Caco-2 (cell line): ENCODE measurements at places on chromosomes 16 and 17.

DNA sequence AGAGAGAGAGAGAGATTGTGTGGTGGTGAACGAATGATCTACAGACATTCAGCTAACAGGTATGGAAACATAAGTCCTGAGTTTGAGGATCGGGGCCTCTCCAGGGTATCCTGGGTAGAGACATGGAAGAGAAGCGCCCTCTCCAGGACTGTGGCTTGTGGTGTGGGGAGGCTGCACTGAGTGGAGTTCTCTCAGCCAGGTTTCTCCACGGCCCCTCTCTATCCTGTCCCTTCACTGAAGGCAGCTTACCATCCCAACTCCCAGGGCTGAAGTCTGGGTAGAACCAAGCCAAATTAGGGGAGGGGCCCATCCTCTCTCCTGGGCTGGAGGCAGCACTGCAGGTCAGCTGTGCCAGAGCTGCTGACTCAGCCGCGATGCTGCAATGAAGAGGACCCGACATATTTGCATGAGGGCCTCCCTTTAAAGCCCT is 6.2 kb downstream of the C1QL1 start:
- H3K27me3 ChIP-seq: peaks cover 1% of the 10 kb centered on the region; the same call in 1 of the 2 replicates
- H3K4me3 ChIP-seq: no peak overlapping the region
- DNase-seq: no peak

- H3K4me3 ChIP-seq: peak overlapping the region; percentile 88
- H3K27me3 ChIP-seq: no peaks in the 10 kb centered on the region
- no peaks in the 10 kb centered on the region for H3K36me3 ChIP-seq
- H3K4me1 ChIP-seq: no peaks in the 10 kb centered on the region
These were observed 1.7 kb downstream of the PPM1D start for GRCh38 chr17:60601447-60602384.

DNA sequence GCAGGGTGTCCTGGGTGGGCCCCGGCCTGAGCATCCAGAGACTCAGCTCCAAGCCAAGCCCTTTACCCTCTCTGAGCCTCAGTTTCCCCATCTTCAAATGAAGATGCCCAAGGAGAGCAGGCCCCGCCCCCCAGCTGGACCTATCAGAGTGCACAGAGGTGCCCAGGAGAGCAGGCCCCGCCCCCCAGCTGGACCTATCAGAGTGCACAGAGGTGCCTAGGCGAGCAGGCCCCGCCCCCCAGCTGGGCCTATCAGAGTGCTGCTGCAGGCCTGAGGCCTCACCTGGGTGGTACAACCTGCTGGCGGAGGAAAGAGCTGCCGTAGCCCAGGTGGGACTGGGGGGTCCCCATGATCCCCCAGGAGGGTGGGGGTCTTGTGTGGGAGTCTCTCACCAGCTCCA is 3.4 kb upstream of the SSTR5 start:
- H3K27ac ChIP-seq: no peak overlapping the region

GRCh38 chr17:1009229-1010085 is 12.5 kb downstream of the TIMM22 start:
- H3K36me3 ChIP-seq: peaks cover 1% of the 10 kb centered on the region; the same call in 1 of the 2 replicates
- DNase-seq: no peak
- peaks cover 9% of the 10 kb centered on the region for H3K4me1 ChIP-seq
- H3K27me3 ChIP-seq: no peaks in the 10 kb centered on the region
- no peak overlapping the region for H3K4me3 ChIP-seq
- H3K27ac ChIP-seq: no peak overlapping the region

GRCh38 chr16:19294156-19294649 is 8.7 kb downstream of the CLEC19A start:
- no peaks in the 10 kb centered on the region for H3K36me3 ChIP-seq
- H3K4me3 ChIP-seq: no peak overlapping the region
- H3K4me1 ChIP-seq: no peaks in the 10 kb centered on the region
- no peaks in the 10 kb centered on the region for H3K27me3 ChIP-seq
- H3K27ac ChIP-seq: no peak overlapping the region
- no peak for DNase-seq

DNA sequence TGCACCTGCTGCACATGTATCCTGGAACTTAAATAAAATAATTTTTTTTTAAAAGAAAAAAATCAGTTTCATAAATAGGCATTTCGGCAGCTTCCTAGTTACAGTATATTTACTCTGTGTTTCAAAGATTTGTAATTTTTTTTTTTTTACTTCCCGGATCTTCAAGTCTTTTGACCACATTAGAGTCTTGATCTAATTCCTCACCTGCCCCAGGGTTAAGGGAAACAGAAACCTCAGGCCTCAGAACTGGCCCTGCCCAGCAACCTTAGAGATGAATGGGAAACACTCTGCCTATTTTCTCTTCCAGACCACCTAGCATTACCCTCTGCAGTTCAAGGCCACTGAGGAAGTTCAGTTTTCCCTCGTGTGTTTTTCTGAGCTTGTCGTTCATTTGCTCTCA is 304.0 kb downstream of the MAF start:
- H3K4me1 ChIP-seq: peaks cover 14% of the 10 kb centered on the region
- DNase-seq: no peak
- H3K27me3 ChIP-seq: no peaks in the 10 kb centered on the region
- H3K4me3 ChIP-seq: no peak overlapping the region

DNA sequence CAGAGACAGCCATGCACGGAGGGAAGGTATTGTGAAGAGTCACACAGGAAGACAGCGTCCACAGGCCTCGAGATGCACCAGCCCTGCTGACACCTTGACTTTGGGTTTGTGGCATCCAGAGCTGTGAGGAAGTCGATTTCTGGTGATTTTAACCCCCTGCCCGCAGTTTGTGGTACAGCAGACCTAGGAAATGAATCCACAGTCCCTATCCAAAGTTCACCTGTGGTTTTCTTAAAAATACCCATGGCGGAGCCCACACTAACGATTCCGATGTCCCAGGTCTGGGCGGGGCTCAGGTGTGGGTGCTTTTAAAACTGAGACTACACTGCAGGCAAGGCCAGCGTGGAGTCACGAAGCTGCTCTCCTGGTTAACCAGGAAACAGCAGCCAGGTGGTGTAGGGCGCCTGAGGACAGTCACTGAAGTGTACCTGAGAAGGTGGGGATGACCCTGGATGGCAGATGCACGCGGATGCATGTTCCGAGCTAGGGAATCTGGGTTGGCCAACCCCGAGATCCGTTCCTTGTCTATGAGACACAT is 14.4 kb upstream of the MEAK7 start:
- H3K36me3 ChIP-seq: no peaks in the 10 kb centered on the region
- no peaks in the 10 kb centered on the region for H3K27me3 ChIP-seq
- H3K4me3 ChIP-seq: no peak overlapping the region
- DNase-seq: peak; percentile 55

- no peak overlapping the region for H3K4me3 ChIP-seq
- H3K27me3 ChIP-seq: no peaks in the 10 kb centered on the region
- H3K27ac ChIP-seq: peak overlapping the region; percentile 80
- DNase-seq: peak; percentile 73
- H3K4me1 ChIP-seq: peaks cover 40% of the 10 kb centered on the region
These were observed 28.3 kb downstream of the TRPV2 start for GRCh38 chr17:16443511-16444257.

GRCh38 chr17:6695051-6695450 is 18.1 kb downstream of the SLC13A5 start:
- H3K4me3 ChIP-seq: no peak overlapping the region
- no peaks in the 10 kb centered on the region for H3K27me3 ChIP-seq
- H3K27ac ChIP-seq: no peak overlapping the region
- no peaks in the 10 kb centered on the region for H3K36me3 ChIP-seq
- H3K4me1 ChIP-seq: peaks cover 6% of the 10 kb centered on the region

- H3K4me3 ChIP-seq: no peak overlapping the region
- H3K27ac ChIP-seq: no peak overlapping the region
- no peaks in the 10 kb centered on the region for H3K4me1 ChIP-seq
- H3K27me3 ChIP-seq: no peaks in the 10 kb centered on the region
These were observed 113.3 kb downstream of the VPS53 start for GRCh38 chr17:601244-601925.

DNA sequence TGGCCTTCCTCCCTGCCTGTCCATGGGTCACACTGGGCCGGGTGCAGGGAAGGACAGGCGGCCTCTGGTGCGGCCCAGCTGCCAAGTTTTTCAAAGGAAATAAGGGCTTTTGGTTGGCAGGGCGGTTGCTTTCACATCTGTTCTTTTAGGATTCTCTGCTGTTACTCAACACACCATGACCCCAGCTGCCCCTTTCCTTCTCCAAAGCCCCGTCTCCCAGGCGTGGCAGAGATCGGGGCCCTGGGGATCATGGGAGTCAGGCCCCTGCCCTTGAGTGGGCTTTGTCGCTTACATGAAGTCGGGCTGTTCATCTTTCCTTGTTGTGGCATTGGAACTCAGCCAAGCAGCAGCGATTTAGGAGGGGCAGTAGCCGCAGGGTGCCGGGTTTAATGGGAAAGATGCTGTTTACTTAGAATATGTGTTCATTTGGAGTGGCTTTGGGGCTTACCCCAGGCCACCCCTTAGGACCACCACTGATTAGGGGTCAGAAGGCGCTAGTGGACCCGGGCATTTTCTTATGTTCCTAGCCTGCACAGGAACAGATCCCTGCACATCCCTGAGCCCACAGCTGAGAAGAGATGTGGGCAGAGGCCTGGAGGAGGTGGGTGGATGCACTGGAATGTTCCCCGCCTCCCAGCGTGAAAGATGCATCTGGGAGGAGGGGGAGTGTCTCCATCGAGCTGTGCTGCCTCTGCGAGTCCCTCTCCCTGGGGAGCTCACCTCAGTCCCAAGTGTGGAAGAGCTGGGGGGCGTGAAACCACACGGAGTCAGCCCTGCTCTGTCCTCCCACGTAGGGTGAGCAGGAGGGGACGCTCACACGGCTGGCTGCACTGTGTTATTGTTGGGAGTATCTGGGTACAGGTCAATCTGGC is 6.8 kb upstream of the ADCY7 start:
- no peak for DNase-seq
- no peak overlapping the region for H3K4me3 ChIP-seq
- peaks cover 8% of the 10 kb centered on the region; the same call in 1 of the 2 replicates for H3K4me1 ChIP-seq
- H3K36me3 ChIP-seq: no peaks in the 10 kb centered on the region; the same call in 1 of the 2 replicates
- no peaks in the 10 kb centered on the region for H3K27me3 ChIP-seq

DNA sequence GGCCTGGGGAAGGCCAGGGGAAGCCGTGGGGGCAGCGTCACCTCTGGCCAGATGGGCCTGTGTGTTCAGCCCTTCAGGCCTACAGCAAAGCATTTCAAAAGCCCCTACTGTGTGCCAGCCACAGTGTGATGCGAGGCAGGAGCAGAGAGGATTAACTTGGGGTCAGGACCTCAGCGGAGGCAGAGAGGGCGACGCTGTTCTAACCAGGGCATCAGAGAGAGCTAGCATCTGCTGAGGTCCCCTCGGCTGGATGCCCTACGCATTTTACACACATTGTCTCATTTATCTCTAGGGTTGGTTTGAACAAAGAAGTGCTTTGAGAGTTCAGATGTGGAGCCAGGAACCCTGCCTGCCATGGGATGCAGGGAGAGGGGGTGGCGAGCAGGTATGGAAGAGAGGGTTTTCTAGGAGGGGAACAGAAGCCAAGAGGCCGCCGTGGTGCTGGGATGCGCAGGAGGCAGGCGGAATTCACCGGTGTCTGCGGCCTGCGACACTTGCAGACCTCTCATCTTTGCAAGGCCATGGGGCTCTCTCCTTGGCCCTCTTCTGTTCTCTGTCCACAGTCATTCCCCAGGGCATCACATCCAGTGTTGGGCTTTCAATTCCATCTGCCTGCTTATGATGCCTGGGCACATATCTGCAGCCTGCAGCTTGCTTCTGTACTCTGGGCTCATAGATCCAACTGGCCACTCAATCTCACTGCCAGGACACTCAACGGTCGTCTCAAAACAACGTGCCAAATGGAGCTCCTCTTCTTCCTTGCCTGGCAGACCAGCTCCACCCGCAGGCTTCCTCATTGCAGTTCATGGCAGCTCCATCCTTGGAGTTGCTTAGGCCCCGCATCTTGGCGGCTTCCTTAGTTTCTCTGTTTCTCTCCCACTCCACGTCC is 8.1 kb upstream of the NKD1 start:
- peaks cover 12% of the 10 kb centered on the region for H3K4me1 ChIP-seq
- H3K27ac ChIP-seq: no peak overlapping the region
- peak; percentile 42 for DNase-seq
- no peaks in the 10 kb centered on the region for H3K36me3 ChIP-seq
- no peaks in the 10 kb centered on the region for H3K27me3 ChIP-seq
- H3K4me3 ChIP-seq: no peak overlapping the region

DNA sequence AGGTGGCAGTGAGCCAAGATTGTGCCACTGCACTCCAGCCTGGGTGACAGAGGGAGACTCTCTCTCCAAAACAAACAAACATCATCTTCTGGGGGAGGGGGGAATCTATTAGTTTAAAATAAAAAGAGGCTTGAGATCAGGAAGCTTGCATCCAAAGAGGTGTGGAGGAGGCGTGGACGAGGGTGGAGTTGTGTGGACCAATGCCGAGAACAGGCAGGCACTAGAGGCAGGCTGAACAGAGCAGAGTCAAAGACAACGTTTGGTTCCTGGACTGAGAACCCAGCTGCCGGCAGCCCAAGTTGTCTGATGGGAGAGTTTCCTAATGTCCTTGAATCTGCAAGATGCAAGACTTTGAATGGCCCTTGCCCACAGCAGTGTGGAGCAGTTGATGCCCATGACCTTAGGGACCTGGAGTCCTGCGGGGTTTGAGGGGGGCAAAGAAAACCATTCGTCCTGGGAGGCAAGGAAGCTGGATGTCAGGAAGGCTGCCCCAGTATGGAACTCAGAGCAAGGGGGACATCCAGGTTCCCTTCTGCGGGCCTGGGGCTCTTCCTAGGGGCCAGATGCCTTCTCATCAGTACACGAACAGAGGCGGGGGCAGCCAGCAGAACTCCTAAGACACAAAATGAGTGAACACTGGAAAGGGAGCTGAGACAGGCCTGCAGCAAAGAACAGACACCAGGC is 9.2 kb downstream of the TBC1D16 start:
- no peak overlapping the region for H3K4me3 ChIP-seq
- H3K36me3 ChIP-seq: no peaks in the 10 kb centered on the region; the same call in 1 of the 2 replicates
- no peak overlapping the region for H3K27ac ChIP-seq
- H3K27me3 ChIP-seq: no peaks in the 10 kb centered on the region

DNA sequence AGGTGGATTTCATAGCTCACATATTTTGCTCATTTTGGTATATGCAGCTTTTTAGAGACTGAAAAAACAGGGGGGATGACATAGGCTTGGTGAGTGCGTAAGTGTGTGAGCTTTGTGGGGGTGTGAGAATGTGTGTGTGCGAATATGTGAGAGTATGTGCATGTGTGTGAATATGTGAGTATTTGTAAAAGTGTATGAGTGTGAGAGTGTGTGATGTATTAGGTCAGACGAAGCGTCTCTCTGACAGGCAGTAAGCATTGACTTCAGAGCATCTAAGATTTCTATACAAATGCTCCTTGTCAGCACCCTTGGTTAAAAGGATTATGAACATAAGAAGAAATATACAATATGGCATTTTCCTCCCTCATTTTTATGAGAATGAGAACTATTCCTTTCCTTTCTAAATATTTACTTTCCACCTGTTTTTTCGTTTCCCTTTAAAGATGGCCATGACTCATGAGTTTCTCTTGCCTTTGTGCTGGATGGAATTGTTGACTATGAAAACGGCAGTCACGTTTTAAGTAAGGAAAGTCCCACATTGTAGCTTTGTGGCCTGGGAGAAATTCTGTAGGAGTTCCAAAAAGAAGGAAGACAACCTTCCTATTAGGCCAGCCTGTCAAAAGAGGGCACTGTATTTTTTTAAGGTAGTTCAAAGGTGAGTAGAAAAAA is 276.4 kb downstream of the FOXL1 start:
- no peak overlapping the region for H3K27ac ChIP-seq
- H3K4me3 ChIP-seq: no peak overlapping the region
- H3K27me3 ChIP-seq: no peaks in the 10 kb centered on the region
- DNase-seq: no peak
- H3K4me1 ChIP-seq: 0 out of 2 replicates have a peak, but pooled peaks cover 7% of the 10 kb centered on the region
- H3K36me3 ChIP-seq: no peaks in the 10 kb centered on the region

- peaks cover 5% of the 10 kb centered on the region for H3K4me1 ChIP-seq
- no peaks in the 10 kb centered on the region for H3K36me3 ChIP-seq
- H3K27me3 ChIP-seq: no peaks in the 10 kb centered on the region
- H3K4me3 ChIP-seq: no peak overlapping the region
These were observed 72.9 kb upstream of the ZNF469 start for GRCh38 chr16:88309908-88310265.
